ENCODE measurements at places on chromosomes 2 and 18. TPM values are rescaled to one million over a fixed set of nuclear protein-coding genes. Genes with fewer than 3 reads are reported as not detected.

Gene RUFY4
- total RNA-seq, result 0.12 TPM

Gene RAPH1
- 27.7 TPM for total RNA-seq

Gene CFC1
- total RNA-seq, result not detected

Gene LIMS4
- total RNA-seq, result 0.20 TPM

Gene CCDC148
- 0.32 TPM for total RNA-seq

Gene DSC3
- total RNA-seq, result 319 TPM

Gene CRYGC
- not detected for total RNA-seq

Gene EML6
- 5.2 TPM for total RNA-seq

All from esophagus mucosa (tissue), 1 donor.